GM20000 (cell line): ENCODE measurements at places on chromosomes 13 and 19.

DNA sequence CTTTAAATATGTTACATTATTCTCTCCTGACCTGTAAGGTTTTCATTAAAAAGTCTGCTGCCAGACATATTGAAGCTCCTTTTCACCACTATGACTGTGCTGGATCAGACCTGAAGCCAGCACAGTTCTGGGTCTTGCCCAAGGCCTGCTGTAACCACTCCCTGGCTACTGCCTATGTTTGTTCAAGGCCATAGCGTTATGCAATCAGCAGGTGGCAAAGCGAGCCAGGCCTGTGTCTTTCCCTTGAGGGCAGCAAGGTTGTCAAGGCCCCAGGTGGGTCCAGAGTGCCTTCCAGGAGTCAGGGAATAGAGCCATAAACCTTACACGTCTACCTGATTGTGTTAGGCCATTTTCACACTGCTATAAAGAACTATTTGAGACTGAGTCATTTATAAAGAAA lies 496.8 kb upstream of the PCDH9 start:
- no peak for DNase-seq

- DNase-seq = no peak
These were observed 12.9 kb upstream of the CCNE1 start for GRCh38 chr19:29798774-29799497.

DNA sequence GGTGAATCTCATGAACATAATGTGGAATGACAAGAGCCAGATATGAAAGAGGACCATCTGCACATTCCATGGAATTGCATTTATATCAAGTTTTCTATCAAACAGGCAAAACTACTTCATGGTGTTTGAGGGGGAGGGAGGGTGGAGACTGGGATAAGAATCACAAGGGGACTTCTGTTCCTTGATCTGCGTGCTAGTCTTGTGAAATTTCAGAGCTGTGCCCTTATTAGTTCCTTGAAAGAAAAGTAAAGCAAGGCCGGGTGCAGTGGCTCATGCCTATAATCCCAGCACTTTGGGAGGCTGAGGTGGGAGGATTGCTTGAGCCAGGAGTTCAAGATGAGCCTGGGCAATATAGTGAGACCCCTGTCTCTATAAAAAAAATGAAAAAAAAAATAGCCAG lies 30.2 kb upstream of the CEBPG start:
- DNase-seq = no peak

DNA sequence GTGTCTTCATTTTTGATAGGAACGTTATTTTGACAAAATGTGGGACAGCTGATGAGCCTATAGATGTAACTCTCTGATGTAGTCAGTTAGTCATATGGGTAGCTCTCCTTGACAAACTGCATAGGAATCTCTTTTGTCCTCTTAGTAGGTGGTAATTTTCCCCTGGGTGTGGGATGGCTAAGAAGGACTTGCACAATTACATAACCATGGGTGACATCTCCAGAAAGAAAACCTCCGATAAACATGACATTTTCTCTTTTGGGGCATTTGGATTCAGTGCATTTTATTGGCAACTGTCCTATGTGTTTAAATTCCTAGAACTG lies 41.8 kb downstream of the IGFL3 start:
- DNase-seq = no peak

DNA sequence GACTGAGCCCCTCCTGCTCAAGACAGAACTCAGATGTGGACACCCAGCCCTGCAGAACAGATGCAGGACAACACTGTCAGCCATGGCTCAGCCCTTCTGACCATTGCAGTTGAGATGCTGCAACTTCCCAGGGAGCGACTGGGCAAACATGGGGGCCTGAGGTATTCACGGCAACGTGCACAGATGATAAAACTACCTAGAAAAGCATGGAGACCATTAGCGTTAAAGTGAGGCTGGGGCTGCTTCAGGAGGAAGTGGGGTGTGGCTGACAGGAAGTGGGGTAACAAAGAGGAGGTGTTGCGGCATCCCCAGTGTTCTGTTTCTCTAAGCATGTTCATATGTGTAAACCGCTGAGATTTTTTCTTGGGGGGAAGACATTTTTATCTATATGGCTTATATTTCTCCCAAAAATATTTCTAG lies 1.3 kb upstream of the SIGLEC9 start:
- DNase-seq = no peak

GRCh38 chr13:41942462-41943094 lies 18.3 kb downstream of the VWA8 start:
- DNase-seq = no peak

DNA sequence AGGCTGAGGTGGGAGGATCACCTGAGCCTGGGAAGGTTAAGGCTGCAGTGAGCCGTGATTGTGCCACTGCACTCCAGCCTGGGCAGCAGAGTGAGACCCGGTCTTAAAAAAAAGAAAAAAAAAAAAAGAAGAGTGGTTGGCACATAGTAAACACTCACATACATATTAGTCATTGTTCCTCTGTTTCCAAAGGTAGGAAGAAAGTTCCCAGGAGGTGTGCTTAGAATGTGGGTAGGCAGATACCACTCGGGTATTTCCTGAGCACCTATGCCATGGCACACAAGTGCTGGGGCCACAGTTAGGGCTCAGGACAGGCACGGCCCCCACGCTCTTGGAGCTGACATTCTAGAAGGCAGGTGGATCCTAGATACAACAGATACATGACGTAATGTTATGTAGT lies 41.4 kb downstream of the SIPA1L3 start:
- DNase-seq = no peak

DNA sequence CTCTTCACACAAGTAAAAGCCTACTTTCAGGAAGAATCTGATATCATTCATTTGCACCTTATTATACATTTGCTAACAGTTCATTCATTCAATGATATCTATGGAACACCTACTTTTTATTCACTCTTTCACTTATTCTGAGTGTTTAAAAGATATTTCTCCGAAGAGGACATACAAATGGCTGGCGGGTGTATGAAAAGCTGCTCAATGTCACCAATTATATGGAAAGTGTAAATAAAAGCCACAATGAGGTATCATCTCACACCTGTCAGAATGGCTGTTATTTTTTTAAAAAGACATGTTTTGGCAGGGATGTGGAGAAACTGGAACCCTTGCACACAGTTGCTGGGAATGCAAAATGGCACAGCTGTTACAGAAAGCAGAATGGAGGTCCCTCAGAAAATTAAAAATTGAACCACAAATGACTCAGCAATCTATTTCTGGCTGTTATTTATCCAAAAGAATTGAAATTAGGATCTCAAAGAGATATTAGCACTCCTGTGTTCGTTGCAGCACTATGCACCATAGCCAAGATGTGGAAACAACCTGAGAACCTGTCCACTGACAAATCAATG lies 127.6 kb upstream of the IRS2 start:
- DNase-seq = no peak

DNA sequence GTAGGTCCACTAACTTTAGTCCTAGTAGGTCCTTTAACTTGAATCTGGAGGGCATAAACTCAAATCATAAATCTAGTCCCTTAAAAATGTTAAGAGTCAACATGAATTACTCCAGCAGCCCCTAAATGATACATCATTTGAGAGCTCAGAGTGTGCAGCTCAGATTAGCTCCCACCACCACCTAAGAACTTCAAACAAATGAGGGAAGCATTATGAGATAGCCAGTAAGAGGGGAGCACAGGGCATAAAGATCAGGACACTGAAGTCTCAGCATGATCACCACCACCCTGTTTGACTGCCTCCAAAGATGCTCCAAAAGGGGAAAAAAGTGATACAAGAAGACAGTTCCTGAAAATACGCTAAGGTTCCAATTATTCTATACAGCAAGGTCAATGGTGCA lies 5.7 kb downstream of the PROSER1 start:
- no peak for DNase-seq

DNA sequence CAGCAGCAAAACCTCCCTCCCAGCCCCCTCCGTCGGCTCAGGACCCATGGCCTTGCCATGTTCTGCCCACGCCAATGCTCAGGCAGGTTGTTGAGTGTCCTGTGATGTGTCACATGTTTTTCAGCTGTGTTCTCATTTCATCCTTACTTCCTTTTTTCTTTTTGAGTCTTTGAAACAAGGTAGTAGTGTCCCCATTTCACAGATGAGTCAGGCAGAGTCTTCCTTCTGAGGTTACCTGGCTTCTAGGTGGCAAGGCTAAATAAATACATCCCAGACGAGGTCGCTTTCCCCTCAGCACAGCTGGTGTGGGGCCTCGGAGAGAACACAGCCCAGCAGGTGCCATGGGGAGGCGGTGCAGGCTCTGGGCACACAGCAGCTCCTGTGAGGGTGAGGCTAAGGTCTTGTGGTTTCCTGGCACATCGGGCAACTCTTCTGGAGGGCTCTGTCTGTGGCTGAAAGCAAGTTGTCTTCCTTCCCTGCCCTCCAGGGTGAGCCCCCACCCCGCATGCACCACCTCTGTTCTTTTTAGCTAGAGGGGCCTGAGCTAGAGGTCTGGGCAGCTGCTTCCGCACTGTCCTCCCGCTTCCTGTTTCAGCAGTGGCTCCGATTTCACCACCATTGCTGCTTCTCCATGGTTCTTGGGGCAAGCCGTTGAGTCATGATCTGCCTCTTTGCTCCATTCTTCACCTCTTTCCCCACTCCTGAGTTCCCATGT lies 15.1 kb downstream of the PRAM1 start:
- DNase-seq = no peak

GRCh38 chr19:40033989-40034560 lies 22.0 kb downstream of the ZNF780B start:
- DNase-seq = no peak

DNA sequence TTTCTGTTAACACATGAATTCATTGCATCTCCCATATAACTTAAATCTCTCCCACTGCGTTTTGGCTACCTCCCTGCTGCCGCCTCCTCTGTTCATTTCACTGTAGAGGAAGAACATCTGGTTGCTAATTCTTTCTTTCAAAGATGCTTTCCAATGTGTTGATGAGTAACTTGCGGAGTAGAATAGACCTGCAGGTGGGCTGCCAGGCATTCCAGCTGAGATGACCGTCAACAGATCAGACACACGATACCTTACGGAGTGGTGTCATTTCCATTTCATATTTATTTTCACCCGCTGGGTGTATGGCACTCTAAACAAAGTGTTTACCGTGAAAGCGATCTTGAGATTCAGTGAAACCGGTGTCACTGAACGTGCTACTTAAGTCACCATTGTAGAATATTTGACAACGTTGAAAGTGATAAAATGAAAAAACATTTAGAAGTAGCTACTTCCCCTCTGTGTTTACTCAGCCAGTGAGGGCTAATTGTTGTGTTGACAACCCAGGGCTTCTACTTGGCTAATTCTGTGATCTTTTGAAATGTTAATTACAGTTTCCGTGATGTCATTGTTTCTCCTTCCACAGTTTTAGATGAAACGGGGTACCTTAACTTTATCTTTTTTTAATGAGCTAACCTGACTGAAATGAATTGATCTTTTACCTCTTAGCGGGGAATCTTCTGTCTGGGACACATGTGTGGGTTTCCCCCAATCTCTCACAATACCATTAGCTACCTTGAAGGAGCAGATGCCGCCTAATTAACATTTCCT lies 228.5 kb upstream of the ARGLU1 start:
- no peak for DNase-seq

DNA sequence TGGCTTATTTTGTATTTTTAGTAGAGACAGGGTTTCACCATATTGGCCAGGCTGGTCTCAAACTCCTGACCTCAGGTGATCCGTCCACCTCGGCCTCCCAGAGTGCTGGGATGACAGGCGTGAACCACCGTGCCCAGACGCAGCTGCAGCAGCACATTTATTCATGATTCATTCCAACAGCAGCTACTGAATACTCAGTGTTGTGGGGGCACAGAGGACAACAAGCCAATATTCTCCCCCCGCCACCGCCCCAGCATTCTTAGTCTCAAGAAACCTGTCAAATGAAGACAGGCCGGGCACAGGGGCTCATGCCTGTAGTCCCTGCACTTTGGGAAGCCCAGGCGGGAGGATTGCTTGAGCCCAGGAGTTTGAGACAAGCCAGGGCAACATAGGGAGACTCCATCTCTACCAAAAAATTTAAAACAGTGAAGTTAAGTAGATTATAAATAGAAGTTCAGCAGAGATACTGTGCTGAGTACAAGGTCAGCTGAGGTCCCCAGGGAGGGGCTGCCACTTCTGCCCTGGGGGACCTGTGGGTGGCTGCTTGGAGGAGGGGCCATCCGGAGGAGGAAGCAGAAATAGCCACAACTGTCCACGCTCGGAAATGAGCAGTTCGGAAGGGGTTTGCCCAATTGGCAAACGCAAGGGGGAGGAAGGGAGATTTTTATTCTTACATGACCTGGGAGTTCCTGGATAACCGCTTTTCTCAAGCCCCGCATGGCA lies 4.3 kb downstream of the DOT1L start:
- DNase-seq = peak; percentile 78

- no peak for DNase-seq
These were observed 6.5 kb downstream of the MEIOSIN start for GRCh38 chr19:45739498-45740439.

- DNase-seq = no peak
These were observed 560.6 kb upstream of the SPRY2 start for GRCh38 chr13:80901530-80901929.

DNA sequence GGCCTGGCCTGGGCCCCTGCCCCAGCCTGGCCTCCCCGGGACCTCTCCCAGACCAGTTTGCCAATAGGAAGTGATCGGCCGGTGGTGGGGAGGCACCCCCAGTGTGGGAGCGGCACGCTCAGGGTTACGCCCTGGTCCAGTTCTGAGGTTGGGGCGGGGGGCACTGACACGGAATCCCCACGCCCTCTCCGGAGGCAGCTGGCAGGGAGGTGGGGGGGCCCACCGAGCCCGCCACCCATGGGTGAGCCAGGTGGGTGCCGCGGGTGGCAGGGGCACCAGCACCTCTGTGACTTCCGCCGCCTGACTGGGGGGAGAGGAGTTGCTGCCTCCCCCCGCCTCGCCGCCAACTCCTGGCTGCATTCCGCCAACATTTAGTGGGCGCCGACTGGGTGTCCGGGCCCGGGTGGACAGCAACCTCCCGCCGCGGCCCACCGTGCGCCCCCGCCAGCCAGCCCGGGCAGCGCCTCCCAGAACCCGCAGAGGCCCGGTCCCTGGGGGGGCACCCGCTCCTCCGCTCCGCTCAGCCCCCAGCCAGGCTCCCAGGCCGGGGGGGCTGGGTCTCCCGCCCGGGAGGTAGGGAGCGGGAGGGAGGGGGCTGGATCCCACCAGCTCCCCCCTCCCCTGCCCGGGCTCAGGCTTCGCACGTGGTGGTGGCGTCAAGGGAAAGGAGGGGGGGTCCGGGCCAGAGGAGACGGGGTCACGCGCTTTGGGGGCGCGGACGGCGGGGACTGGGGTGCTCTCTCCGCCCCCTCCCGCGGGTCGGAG lies 2.0 kb downstream of the ZBTB7A start:
- peak; percentile 69 for DNase-seq
